ENCODE measurements at places on chromosomes 7 and 10.

- DNase-seq = no peak
Observed at GRCh38 chr10:98224509-98224908, 43.5 kb downstream of the LOXL4 start.

DNA sequence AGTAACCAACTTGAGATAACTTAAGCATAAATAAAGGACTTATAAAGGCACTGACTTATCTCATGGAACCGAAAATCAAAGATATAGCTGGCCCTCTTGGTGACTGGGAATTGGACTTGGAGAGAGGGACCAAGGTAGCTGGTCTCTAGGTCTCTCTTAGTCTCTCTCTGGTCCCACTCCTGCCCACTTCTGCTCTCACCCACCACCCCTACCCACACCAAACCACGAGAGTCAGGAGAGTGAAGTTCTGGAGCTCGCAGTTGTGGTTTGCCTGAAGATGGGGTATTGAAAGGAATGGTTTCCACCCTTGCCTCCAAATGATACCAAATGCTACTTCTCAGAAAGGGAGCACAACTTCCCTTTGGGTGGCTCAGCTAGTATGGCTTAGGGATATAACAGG, 216.3 kb downstream of the LRMDA start:
- DNase-seq = no peak

- DNase-seq = no peak
Observed at GRCh38 chr10:48447356-48448215, 141.1 kb downstream of the MAPK8 start.

- DNase-seq = no peak
Observed at GRCh38 chr10:102261842-102262241, 16.5 kb downstream of the GBF1 start.
